Activated naive CD4-positive, alpha-beta T cell treated with Interleukin-2 at 50 U/mL for 16 hours (primary cell): ENCODE measurements at places on chromosomes 12 and 14.
A peak's percentile ranks its signal among the peaks of the same experiment; 100 is the strongest.

GRCh38 chr14:23579739-23580138, 1.1 kb upstream of the JPH4 start:
- no peak for DNase-seq

- DNase-seq, result no peak
Observed at GRCh38 chr12:9708853-9709252, 24.0 kb downstream of the CLECL1 start.

DNA sequence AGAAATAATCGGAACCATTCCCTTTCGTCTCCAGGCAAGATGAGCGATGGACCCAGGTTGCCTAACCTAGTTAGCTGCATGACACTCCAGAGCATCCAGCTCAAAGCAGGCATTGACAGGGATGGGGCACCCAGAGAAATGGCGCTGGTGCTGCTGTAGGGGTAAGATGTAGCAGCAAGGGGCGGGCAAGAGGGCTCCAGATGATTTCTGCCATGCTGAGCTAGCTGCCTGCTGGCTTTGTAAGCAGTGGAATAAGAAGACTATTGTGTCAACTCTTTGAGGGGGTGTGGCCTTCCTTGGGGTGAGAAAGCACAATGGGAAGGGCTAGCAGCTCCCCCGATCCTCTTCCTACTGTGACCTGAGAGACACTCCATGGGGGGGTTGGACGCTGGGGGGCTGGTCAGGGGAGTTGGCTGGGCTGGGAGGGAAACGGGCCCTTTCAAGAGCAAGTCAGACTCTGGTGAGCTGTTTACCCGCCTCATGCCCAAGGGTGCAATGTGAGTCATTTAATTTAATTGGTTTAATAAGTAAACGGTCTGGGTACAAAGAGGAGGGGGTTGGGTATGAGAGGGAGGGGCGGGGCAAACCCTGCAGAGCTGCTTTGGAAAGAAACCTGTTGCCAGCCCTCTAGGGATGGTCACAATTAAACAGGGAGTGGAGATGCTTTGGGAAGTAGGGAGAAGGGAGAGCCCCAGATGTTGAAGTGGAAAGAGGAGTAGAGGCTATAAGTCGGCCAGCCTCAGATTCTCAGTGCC, 50.5 kb downstream of the B4GALNT3 start:
- no peak for DNase-seq

- no peak for DNase-seq
Observed at GRCh38 chr12:54010053-54010971, 1.5 kb downstream of the HOXC8 start.

GRCh38 chr14:27236601-27237000, 638.8 kb upstream of the NOVA1 start:
- no peak for DNase-seq

DNA sequence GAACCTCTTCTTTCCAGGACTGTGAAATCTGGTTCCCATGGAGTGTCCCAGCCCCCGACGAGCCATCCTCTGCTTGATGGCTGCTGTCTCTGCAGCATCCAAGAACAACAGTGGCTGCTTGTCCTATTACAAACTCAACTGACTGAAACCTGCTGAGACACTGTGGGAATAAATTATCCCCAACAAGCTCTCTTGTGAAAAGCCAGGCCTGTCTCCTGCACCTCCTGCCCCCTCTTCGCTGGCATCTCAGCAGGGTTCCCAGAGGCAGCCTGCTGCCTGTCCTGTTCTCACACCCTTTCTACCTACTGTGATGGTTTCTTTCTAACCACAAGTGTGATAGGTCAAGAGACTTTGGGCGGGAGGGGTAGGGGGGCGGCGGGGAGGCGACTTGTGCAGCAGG, 180.2 kb downstream of the TSPAN9 start:
- DNase-seq, result no peak

- DNase-seq, result peak; percentile 91
Observed at GRCh38 chr14:74860899-74861733, 14.8 kb downstream of the PROX2 start.

DNA sequence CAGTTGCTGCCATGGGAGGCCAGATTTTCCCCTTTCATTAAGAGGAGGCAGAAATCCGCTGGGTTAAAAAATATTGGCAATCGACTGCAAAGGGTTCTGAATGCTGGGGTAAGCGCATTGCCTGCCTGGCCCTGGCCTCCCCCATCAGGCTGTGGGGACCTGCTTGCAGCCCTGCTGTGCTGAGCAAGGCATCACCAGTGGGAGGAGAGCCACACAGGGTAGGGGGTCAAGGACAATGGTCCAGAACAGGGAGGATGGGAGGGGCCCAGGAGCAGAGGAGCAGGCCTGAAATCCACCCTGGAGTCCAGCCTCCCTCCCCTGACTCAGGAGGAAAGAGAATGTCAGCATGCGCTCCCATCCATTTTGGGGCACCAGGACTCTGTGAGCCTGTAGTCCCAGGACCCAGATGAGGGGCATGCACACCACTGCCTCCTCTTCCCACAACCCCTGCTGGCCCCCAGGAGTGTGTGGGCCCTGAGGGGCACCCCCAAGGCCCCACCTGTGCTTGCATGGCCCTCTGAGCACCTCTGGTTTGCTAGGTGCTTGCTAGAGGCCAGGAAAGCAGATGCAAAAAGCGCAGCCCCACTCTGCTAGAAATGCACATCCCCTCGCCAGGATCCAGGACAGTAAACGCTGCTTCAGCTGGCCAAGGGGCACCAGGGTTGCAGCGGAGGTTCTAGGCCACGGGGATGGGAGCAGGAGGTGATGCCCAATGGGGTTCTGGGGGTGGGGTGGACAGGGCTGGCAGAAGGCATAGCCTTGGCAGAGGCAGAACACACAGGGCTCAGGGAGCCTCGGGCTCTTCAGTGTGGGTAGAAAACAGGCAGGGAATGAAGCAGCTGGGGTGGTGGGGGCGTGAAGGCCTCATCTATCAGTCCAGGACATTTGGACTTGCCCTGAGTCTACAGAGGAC, 14.6 kb downstream of the TESC start:
- no peak for DNase-seq

DNA sequence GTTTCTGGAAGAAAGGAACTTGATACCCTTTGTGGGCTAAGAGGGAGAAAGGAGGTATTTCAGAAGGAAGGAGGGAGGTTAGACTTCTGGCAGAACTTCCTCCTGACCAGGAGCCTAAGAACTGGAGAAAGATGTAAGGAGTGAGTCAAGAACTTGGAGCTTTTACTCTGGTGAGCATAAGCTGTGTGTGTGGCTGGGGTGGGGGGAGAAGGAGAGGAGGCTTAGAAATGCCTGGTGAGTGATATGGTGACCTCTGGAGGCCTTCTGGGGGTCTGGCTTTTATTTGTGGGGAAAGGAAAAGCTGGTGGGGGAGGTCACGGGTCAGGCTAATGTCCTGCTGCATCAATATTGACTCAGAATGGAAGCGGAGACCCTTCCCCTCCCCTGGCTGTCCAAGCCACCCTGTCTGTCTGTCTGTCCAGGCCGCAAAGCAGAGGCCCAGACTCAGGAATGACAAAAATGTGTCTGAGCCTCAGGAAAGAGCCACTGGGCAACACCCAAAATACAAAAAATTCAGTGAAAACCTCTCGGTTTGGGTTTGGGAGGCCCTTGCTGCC, 4.8 kb downstream of the LRP1 start:
- DNase-seq, result no peak

DNA sequence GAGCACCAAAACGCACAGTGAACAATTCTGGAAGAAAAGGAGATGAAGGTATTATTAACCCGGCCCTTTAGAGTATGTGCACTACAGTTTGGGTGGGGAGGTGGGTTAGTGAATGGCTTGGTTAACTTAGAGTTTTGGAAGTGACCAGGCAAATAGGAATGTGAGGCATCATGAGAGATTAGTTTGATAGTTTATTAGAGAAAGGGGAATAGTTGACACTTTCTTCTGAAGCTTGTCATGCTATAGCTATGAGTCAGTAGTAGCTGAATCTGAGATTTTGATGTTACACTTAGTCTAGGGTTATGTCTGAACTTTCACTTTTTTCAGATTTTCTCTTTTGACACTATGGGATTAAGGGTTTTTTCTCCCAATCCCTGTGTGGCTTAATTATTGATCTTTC, 567.2 kb downstream of the SNAPC1 start:
- no peak for DNase-seq
